ENCODE measurements at places on chromosomes 6 and 20.

DNA sequence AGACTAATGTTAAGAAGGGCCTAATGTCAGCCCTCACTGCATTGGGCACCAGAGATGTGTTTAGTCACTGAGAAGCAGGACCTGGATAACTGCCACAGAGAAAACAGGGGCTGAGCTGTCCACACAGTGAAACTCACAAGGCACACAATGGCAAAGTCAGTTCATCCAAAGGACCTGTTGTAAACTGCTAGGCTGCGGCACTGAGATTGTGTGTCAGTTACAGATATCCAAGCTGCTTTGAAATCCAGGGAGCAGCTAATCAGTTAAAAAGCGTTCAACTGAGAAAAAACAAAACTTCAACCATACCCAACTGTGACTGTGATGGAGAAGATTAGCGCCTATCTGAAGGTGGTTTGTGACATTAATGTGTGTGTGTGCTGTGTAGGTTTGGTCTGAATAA, 27.8 kb upstream of the TMEM14A start:
- no peak for DNase-seq

- DNase-seq, result no peak
Measured at GRCh38 chr6:95142661-95143335, 434.5 kb upstream of the MANEA start.

DNA sequence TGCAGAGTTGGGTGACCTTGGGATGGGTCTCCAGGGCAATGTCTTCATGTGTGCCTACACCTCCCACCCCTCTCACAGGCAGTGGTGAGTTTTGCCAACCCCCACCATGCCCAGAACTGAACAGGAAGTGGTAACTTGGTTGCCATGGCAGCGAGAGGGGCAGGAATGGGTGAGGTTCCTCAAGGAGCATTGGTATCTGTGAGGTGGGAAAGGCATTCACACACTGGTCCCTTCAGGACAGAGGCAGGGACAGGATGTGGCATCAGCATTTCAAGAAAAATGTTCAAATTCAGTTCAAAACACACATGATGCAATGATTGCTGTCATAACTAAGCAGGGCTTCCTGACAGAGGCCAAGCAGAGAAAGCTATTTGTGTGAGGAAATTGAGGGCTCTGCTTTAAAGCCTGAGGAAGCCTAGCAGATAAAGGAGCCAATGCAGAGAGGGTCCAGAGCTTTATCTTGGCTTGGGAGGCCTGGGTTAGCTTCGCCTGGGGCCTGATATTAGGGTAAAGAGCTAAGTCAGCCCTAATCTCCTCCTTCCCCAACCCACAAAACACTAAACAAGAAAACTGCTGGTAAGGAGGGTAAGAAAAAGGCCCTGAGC, 551 bp downstream of the TREML2 start:
- no peak for DNase-seq

- DNase-seq, result no peak
Measured at GRCh38 chr6:130970839-130971410, 92.1 kb downstream of the EPB41L2 start.

- DNase-seq, result no peak
Measured at GRCh38 chr6:116515141-116515540, 3.7 kb downstream of the CALHM5 start.

DNA sequence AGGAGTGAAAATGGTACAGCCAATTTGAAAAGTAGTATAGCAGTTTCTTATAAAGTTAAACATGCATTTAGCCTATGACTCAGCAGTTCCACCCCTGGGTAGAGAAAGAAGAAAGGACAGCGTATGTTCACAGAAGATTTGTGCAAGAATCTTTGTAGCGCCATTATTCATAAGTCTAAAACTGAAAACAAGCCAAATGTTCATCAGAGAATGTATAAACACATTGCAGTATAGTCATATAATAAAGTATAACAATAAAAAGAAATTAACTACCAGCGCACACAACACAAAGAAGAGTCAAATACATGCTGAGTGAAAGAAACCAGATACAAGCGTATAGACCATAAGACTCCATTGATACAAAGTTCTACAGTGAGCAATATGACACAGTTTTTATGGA, 294.0 kb downstream of the SAMD5 start:
- no peak for DNase-seq

DNA sequence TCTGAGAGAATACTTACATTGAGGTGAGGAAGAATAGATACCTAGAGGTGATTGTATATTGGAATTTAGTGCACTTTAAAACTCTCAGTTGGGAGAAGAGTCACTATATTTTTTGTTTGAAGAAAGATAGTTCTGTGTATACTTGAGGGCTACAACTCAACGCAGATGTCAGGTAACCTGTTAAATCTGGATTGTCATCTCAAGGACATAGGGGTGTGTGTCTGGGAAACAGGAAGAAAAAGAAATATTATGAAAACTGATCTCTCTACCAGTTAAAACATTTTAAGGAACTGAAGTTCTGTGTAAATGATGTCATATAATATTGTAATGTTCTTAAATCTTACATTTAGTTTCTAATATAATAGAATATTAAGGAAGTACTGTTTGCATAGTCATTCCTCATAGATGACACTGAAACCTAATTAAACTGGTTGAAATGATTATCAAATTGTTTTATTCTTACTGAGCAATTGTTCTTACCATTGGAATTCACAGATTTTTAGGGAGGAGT, 86.2 kb downstream of the SMAP1 start:
- DNase-seq, result no peak

- no peak for DNase-seq
Measured at GRCh38 chr20:20690676-20691476, 21.6 kb downstream of the RALGAPA2 start.

- DNase-seq, result no peak
Measured at GRCh38 chr6:26043384-26044139, 43.7 kb upstream of the HFE start.

DNA sequence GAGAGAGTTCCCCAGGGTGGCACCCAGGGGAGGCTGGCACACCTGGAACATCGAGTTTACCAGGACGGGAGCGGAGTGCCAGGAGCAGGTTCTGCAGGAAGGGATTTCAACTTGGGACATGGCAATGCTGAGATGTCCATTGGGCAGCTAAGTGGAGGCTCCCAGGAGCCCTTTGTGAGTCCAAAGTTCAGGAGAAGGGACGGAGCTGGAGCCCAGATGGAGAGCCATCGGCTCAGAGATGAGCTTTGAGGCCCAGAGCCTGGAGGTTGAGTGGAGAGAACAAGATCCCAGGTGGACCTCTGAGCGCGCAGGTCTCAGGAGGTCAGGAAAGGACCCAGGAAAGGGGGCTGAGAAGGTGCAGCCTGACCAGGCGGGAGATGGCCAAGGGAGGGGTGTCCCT, 67.5 kb upstream of the AFDN start:
- no peak for DNase-seq

DNA sequence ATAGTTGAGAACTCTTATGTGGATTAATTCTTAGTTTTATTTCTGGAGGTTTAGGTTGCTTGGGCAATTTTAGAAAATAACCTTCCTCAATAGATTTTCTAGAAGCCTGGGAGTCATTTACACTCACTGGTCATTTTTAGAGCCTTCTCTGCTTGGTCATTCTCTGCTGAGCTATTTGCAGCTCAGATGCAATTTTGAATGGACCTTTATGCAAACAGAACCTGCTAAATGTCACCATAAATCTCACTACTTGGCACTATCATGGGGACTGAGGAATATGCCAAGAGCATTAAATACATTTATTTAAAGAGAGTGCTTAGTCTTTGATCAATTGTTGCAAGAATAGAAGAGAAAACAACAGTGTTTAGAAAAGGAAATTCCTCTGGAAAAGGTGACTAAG, 154.0 kb downstream of the CLVS2 start:
- DNase-seq, result no peak

DNA sequence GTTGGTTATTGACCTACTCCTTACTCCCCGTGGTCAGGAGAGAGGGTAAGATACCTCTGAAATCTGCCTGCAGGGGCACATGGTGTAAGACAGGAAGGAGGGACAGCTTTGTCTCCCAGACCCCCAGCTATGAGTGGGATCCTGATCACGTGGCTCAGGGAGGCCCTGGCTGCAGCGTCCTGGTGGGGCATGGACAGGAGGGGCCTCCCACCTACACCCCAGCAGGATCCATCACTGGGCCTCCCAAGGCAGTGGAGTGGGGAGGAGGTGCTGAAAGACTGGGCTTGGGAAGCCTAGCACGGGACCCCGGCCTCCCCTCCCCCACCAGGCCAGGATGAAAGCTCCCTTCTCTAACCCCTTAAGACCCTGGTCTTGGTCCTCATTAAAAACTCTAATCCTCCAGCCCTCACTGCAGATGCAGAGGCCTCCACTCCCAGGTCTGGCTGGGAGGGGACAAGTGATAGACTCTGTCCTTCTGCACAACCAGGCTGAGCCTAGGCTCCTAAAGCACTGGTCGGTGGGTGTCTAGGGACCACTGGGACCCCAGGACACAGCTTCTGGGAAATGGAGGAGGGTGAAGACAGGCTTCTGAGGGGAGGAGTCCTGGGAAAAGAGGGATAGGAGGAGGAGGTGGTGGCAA, 29.6 kb upstream of the VEGFA start:
- no peak for DNase-seq

DNA sequence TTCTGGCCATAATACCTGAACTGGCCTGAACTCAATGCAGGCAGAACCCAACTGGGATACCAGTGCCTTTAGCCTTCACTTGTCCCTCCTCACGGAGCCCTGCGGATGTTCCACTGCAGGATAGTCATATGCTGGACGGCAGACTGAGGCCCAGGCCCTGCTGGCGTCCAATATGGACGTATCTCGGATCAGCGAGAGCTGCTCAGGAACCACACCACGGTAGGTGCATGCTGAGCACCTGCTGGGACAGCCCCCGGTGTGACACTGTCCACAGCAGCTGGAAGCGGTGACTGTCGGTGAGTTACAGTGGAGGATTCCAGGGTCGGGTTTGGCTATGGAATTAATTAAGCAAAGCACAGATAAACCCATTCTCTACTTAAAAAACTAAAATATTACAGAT, 48.7 kb downstream of the PSMG4 start:
- DNase-seq, result no peak

- no peak for DNase-seq
Measured at GRCh38 chr6:138008791-138009190, 98.4 kb downstream of the PERP start.

- no peak for DNase-seq
Measured at GRCh38 chr20:25032478-25033264, 25.3 kb downstream of the ACSS1 start.

DNA sequence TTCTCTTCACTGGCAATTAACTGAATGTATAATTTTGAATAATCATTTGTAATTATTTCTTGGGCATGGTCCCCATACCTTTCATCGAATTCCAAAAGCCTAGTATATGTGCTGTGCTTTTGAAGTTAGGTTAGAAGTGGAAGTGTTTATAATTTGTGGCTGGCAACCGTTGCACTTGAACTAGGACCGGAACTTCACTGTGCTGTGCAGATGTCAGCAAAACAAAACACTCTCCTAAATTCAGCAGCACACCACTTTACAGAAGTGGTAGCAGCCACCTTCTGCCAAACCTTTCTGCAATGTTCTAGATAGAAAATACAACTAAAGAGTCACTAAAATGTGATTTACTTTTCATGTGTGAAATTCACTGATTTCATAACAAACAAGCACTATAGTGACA, 111.9 kb downstream of the FAM83B start:
- no peak for DNase-seq

GRCh38 chr6:160279850-160280249, 21.2 kb upstream of the SLC22A2 start:
- no peak for DNase-seq

DNA sequence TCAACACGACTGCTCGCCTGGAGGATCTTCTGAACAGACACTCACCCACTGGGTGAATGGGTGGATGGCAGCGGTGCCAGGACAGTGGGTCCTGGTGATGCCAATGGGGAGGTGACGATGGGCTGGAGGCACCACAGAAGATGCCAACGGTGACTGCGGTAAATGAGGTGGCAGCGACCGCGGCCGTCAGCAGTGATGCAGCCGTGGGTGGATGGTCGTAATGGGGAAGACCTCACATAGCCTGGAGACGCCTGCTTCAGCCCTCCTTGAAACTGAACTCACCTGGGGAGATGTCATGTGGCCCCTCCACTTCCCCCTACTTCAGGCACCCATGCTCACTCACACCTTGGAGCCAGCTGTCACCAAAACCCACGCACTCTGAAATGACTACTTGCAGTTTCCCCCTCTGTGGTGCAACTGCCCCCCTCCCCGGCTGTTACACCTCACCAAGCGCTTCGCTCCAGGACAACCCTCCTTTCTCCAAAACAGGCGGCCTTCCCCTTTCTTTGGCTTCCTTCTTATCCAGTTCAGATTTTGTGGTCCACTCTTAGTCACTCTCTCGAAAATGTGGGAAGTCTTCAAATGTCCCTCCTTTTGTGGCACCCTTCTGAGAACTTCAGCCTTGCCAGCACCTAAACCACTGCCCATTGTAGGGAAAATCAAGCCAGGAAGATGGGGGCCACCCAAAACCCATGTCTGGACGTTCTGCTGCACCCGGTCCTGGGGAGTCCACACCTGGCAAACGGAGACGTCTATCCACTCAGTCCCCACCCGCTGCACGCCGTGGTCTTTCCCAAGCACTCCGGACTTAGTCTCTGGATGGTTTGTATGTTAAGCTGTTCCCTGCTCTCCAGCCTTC, 10.4 kb upstream of the ABHD16B start:
- no peak for DNase-seq

- no peak for DNase-seq
Measured at GRCh38 chr6:149867876-149868640, 3.9 kb upstream of the LRP11 start.

GRCh38 chr20:23009636-23010035, 25.5 kb upstream of the SSTR4 start:
- DNase-seq, result no peak

DNA sequence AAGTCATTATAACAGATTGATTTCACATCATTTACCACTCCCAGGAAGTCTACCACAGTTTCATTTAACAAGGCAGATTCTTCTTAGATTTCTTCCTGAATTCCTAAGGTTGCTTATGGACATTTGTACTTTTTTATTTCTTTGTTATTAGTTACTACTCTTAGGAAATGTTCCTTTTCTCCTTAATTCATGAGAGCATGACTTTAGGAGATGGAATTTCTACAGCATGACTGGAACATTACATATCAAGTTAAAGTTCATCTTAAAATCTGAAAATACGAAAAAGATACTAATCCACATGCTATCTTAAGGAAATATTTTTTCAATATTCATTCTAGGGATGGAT, 22.3 kb downstream of the CNKSR3 start:
- DNase-seq, result no peak

GRCh38 chr6:100301731-100302130, 163.0 kb downstream of the SIM1 start:
- no peak for DNase-seq

DNA sequence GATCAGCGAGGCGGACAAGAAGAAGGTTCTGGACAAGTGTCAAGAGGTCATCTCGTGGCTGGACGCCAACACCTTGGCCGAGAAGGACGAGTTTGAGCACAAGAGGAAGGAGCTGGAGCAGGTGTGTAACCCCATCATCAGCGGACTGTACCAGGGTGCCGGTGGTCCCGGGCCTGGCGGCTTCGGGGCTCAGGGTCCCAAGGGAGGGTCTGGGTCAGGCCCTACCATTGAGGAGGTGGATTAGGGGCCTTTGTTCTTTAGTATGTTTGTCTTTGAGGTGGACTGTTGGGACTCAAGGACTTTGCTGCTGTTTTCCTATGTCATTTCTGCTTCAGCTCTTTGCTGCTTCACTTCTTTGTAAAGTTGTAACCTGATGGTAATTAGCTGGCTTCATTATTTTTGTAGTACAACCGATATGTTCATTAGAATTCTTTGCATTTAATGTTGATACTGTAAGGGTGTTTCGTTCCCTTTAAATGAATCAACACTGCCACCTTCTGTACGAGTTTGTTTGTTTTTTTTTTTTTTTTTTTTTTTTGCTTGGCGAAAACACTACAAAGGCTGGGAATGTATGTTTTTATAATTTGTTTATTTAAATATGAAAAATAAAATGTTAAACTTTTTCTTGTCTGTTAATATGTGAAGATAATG, 2.2 kb downstream of the HSPA1B start:
- peak; percentile 48 for DNase-seq

- no peak for DNase-seq
Measured at GRCh38 chr6:23873161-23873560, 252.9 kb upstream of the NRSN1 start.

Data from NCI-H2081 (cell line).